HT-29 (cell line): ENCODE measurements at places on chromosomes 3 and 15. TPM values are rescaled to one million over a fixed set of nuclear protein-coding genes. Genes with fewer than 3 reads are reported as not detected.

DNA sequence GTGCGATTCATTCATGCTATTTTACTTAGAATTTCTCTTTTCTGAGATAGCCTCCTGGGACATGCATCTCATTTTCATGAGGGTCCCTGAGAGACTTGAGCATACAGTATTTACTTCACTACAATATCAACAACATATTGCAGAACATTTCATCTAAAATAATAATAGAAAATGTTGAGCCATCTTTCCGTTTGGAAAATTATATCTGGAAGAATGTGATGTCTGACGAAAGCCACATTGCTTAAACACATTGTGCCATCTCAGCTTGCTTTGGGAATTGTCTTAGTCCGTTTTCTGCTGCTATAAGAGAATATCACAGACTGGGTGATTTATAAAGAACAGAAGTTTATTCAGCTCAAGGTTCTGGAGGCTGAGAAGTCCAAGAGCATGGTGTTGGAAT is 55.5 kb downstream of the DPH6 start:
- DNase-seq: no peak

DNA sequence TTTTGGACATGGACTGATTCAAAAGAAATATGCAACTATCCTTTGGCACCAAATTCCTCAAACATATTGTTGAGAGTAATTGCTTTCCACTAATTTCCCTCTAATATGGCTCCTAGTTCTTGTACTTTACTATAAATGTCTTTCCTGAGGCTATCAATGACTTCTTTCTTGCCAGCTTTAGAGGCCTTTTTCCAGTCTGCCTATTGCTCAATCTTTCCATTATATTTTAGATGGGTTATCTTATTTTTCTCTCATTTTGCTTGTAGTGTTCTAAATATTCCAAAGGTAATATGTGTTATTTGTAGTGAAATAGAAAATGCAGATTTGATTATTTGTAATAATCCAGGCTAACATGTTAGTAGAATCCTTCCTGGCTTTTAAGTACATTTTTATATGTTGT is 11.5 kb upstream of the TEX9 start:
- no peak for DNase-seq

ERICH6 gene
- total RNA-seq: not detected in 2 replicates

PLCL2 gene
- total RNA-seq: 2.5 and 3.0 TPM in 2 replicates
